Activated naive CD4-positive, alpha-beta T cell treated with anti-CD3 and anti-CD28 coated beads, Interleukin-2, amount 10 ng/mL, durations not matched to agents 7 days and 5 days (primary cell): ENCODE measurements at places on chromosomes 16 and 17.

DNA sequence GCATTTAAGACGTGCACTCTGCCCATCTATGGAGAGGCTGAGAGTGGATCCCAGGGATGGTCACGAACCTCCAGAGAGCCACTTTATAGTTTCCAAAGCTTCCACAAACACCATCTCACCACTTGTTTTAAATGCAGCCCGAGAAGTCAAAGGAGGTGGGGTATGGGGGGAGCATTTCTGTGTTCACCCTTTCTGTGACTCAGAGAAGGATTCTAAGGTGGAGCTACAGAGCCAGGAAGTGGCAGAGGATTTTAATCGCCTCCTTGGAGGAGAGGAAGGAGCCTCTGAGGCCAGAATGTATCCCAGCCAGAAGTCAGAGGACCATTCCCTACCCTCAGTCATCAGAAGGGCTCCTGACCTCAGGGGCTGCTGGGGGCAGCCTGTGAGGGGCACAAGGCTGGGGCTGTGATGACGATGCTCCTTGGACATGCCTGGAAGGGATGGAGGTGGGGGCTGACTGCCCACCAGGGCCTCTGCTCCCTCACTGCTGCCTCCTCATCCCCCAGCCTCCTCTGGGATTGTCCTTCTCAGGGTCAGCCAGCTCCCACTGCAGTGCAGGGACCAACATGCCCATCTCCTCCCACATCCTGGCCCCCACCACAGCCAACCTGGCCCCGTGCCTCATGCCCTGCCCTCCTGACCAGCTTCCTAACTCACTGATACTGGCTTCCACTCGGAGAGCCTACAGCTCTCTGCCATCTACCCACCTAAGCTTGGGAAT lies 2.8 kb downstream of the XYLT2 start:
- DNase-seq: no peak
- H3K27me3 ChIP-seq: peaks cover 14% of the 10 kb centered on the region
- peak overlapping the region; percentile 42 for H3K27ac ChIP-seq

DNA sequence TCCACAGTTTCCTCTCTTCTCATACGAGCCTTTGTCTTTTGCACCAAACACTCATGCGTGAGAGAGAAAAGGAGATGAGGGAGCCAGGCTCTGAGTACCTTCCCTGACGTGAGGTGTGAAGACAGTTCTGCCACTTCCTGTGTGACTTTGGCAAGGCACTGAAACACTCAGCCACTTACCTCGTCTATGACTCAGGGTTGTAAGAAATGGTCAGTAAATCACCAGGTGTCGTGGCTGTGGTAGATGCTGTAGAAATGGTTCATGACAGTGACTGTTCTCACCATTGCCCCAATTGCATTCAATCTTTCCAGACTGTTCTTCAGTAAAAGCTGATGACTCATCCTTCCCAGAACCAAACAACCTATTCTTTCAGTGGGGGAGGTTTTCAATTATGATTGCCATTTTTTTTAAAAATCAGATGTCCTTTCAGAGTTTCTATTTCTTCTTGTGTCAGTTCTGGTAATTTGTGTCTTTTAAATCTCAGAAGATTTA lies 49.2 kb upstream of the CBFA2T3 start:
- peaks cover 16% of the 10 kb centered on the region for H3K4me1 ChIP-seq
- DNase-seq: peak; percentile 57
- H3K27me3 ChIP-seq: no peaks in the 10 kb centered on the region
- no peak overlapping the region for H3K4me3 ChIP-seq
- H3K27ac ChIP-seq: peak overlapping the region; percentile 38

DNA sequence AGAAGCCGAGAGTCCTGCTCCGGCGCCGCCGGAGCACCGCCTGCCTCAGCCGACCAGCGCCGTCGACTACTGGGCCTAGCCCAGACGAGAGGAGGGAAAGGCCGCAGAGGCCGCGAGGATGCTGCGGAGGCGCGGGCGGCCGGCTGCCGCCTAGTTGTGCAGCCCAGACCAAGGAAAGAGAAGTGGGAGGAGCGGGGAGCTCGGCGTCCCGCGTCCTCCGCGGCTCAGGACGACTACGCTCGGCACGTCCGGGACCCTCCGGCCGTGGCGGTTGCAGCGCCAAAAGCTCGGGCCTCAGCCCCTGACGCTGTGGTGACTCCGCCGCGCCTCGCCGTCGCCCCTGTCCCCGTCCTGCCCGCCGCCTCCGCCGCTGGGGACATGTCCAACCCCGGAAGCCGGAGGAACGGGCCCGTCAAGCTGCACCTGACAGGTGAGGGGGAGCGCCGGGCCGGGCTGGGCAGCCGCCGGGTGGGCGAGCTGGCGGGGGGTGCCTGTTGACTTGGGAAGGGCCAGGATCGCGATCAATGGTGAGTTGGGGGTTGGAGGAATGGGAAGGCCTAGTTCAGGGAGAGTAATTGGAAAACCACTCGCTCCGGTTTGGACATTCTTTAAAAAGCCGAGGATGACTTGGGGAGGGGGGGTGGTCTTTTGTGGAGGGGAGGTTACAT lies 37.7 kb downstream of the RNF135 start:
- peaks cover 24% of the 10 kb centered on the region for H3K27me3 ChIP-seq
- peaks cover 16% of the 10 kb centered on the region for H3K4me1 ChIP-seq
- no peaks in the 10 kb centered on the region for H3K36me3 ChIP-seq
- peak; percentile 70 for DNase-seq
- H3K4me3 ChIP-seq: peak overlapping the region; percentile 76

DNA sequence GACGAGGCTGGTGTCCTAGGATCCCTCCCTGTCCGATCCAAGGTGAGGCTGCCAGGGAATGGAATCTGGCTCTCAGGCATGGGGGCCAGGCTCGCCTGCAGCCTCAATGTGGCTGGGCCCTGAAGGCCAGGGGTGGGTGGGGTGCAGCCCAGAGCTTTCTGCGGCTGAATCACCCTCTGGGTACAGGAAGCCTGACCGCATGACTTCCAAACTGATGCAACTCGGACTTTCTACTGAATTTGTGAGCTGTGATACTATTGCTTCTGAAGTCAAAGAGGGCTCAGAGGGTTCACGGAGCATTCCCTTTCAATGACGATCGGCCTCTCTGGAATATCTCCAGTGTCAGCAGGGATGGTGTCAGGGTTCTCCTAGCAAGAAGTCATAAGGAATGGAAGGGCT lies 123.7 kb downstream of the METRNL start:
- peaks cover 45% of the 10 kb centered on the region for H3K4me1 ChIP-seq
- no peak overlapping the region for H3K27ac ChIP-seq
- H3K4me3 ChIP-seq: no peak overlapping the region
- peak; percentile 18 for DNase-seq
- H3K36me3 ChIP-seq: no peaks in the 10 kb centered on the region

GRCh38 chr17:57544401-57544800 lies 200.7 kb downstream of the CCDC182 start:
- no peaks in the 10 kb centered on the region for H3K27me3 ChIP-seq
- H3K36me3 ChIP-seq: no peaks in the 10 kb centered on the region
- no peak for DNase-seq
- H3K27ac ChIP-seq: no peak overlapping the region
- peaks cover 2% of the 10 kb centered on the region for H3K4me1 ChIP-seq

DNA sequence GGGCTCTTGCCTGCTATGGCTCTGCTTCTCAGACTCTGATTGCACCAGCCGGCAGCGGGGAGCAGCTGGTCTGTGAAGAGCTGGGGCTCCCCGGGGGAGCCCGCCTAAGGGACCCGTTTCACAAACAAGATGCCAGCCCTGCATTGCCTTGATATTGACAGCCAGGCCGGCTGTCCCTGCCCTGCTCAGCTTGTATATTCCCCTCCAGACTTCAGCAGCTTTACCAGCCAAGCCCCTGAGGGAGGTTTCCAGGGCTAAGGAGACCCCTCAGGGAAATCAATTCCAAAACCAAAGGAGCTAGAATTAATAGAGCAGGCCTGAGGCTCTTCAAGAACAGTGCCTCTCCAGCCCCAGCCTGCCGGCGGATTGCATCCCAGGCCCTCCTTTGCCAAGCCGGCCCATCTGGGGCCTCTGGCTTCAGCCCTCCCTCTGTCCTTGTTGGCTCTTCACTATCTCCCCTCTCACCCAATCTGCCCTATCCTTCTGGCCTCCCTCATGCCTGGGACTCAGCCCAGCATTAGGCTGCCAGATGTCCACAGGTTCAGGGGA lies 5.7 kb downstream of the CALB2 start:
- no peaks in the 10 kb centered on the region for H3K36me3 ChIP-seq
- no peak for DNase-seq
- no peaks in the 10 kb centered on the region for H3K4me1 ChIP-seq
- no peak overlapping the region for H3K4me3 ChIP-seq

GRCh38 chr17:37430051-37430627 lies 23.5 kb downstream of the TADA2A start:
- H3K4me1 ChIP-seq: peaks cover 37% of the 10 kb centered on the region
- peak overlapping the region; percentile 10 for H3K4me3 ChIP-seq
- peaks cover 52% of the 10 kb centered on the region for H3K36me3 ChIP-seq

GRCh38 chr16:24728891-24729242 lies 584 bp upstream of the TNRC6A start:
- peak overlapping the region; percentile 85 for H3K4me3 ChIP-seq
- peaks cover 37% of the 10 kb centered on the region for H3K4me1 ChIP-seq
- peak; percentile 23 for DNase-seq
- peak overlapping the region; percentile 93 for H3K27ac ChIP-seq
- no peaks in the 10 kb centered on the region for H3K27me3 ChIP-seq

- peaks cover 43% of the 10 kb centered on the region for H3K4me1 ChIP-seq
- H3K27me3 ChIP-seq: no peaks in the 10 kb centered on the region
- H3K4me3 ChIP-seq: peak overlapping the region; percentile 26
- no peak for DNase-seq
- peaks cover 22% of the 10 kb centered on the region for H3K36me3 ChIP-seq
Observed at GRCh38 chr16:1681032-1681431, 3.0 kb downstream of the JPT2 start.

- no peaks in the 10 kb centered on the region for H3K4me1 ChIP-seq
Observed at GRCh38 chr17:40864661-40865390, 2.2 kb downstream of the KRT12 start.

- peaks cover 29% of the 10 kb centered on the region for H3K27me3 ChIP-seq
- no peak overlapping the region for H3K4me3 ChIP-seq
- H3K36me3 ChIP-seq: peaks cover 1% of the 10 kb centered on the region
- H3K4me1 ChIP-seq: peaks cover 16% of the 10 kb centered on the region
- DNase-seq: no peak
Observed at GRCh38 chr16:8679151-8679550, 4.7 kb downstream of the ABAT start.

DNA sequence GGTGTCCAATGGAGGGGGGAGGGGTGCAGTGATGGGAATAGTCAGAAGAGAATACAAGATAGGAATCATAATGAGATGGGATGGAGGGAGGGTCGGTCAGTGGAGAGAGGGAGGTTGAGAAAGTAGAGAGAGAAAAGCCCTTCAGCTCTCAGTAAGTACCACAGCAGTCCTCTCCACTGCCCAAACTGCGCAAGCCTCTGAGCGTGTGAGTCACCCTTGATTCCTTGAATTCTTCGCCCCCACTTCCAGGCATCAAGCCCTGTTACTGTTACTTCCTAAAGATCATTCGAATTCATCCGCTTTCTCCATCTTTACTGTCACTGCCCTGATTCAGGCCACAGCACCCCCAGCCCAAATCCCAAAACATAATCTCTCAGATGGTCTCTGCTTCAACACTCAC lies 2.5 kb downstream of the GUCY2D start:
- H3K27ac ChIP-seq: no peak overlapping the region
- no peak overlapping the region for H3K4me3 ChIP-seq
- H3K4me1 ChIP-seq: peaks cover 6% of the 10 kb centered on the region
- H3K36me3 ChIP-seq: no peaks in the 10 kb centered on the region
- peaks cover 78% of the 10 kb centered on the region for H3K27me3 ChIP-seq

DNA sequence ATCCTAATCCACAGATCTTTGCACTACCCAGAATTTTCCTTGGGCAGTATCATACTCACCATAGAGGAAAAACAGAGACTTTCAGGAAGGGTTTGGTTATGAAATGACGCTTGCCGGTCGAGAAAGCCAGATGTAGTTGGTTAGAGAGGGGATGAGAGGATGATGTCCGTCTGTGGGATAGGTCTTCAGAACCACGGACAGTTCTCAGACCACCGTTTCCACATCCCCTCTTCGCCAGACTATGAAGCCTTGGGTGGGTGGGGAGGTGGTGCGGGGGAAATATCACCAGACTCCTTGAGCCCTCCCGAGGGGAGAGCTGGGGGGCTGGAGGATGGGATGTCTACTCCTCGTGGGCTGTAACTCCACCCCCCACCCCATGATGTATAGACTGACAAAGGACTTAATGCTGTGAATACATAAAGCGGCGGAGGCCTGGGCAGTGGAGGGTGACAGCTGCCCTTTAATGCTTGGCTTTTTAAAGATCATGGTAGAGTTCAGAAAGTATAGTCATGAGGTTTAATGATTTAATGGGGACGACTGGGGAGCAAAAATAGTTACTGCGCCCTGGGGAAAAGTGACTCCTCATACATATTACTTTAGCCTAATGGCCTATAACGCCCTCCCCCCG lies 96.6 kb downstream of the MRM1 start:
- no peak for DNase-seq
- no peak overlapping the region for H3K4me3 ChIP-seq

GRCh38 chr16:86640265-86640843 lies 62.0 kb downstream of the FOXL1 start:
- no peaks in the 10 kb centered on the region for H3K36me3 ChIP-seq
- H3K27me3 ChIP-seq: peaks cover 9% of the 10 kb centered on the region

GRCh38 chr17:75499313-75500022 lies 15.9 kb downstream of the CASKIN2 start:
- H3K36me3 ChIP-seq: peaks cover 14% of the 10 kb centered on the region
- H3K4me3 ChIP-seq: no peak overlapping the region
- no peak for DNase-seq
- no peaks in the 10 kb centered on the region for H3K27me3 ChIP-seq
- H3K27ac ChIP-seq: peak overlapping the region; percentile 52

DNA sequence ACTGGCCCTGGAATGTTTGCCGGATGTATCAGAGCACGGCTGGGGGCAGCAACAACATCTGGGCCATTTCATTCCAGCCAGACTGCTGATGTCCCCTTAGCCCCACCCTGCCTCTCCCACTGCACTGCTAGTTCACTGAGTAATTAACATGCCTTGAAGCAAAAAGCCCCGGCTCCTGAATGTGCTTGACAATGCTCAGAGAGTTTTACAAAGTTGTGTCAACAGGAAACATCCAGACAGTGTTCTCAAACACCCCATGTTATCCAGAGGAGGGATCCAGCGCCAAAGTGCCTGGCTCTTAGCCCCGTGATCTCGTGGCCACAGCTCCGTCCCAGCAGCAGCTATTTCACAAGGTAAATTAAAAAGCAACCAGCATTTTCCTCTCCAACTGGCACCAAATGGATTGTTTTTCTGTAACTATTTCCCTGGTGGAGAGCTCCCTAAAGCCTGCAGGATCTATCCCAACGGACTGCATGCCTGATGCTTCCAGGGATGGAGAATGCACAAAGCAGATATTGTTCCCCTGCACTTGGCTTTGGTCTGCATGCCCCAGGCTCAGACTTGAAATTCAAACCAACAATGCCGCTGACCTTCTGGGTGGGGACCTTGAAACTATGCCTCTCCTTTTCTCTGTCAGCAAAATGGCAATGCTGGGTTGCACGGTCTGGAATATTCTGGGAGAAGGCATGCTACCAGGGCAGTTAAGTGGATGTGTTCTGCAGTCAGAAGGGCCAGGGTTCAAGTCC lies 115.6 kb upstream of the CDH5 start:
- no peak overlapping the region for H3K4me3 ChIP-seq
- H3K27me3 ChIP-seq: peaks cover 12% of the 10 kb centered on the region
- H3K27ac ChIP-seq: no peak overlapping the region
- H3K36me3 ChIP-seq: no peaks in the 10 kb centered on the region

- H3K27me3 ChIP-seq: peaks cover 7% of the 10 kb centered on the region
- H3K4me1 ChIP-seq: no peaks in the 10 kb centered on the region
- H3K4me3 ChIP-seq: no peak overlapping the region
- H3K36me3 ChIP-seq: no peaks in the 10 kb centered on the region
Observed at GRCh38 chr16:85182774-85183173, 70.5 kb upstream of the CIBAR2 start.

GRCh38 chr17:74935585-74936469 lies at the start of gene OTOP3:
OTOP3 (plus strand) TSS chr17:74935898; CDS start chr17:74935922, 24 bp downstream.
- H3K27ac ChIP-seq: no peak within 1 kb of the TSS
- H3K4me1 ChIP-seq: no peaks in the 10 kb centered on the region
- H3K4me3 ChIP-seq: no peak within 1 kb of the TSS
- H3K27me3 ChIP-seq: peaks cover 97% of the 10 kb centered on the region
- no peak for DNase-seq
